ENCODE measurements at places on chromosomes 1 and 21.
A peak's percentile ranks its signal among the peaks of the same experiment; 100 is the strongest.

DNA sequence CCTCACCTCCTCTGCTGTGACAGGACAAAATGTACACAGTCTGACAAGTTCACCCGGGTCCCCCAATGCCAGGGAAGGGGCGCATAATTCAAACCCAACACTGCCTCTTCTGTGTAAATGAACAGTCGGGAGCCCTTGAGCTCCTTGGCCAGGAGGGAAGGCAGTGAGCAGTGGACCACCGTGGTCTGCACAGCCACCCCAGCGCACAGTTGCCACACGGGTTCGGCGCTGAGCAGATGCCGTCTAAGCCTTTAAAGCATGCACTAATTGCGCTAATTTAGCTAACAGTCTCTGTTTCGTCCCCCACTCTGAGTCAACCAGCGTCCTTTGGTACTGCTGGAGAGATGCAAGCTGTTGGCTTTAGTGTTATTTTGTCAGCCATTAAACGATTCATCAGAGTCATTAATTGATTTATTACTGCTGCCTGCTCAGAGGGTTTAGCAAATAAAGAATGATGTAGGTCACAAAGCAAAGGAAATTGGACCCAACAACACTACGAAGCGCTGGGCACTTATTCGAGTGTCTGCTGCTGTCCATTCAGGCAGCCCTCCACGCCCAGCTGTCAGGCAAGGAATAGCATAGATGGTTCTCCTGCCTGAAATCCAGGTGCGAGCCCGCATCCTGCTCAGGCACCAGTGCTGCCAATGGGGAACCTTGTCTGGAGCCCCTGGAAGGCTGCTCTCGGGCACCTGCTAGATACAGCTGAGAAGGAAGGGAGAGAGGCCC, 91.5 kb downstream of the MRPL37 start:
- no peak for DNase-seq

DNA sequence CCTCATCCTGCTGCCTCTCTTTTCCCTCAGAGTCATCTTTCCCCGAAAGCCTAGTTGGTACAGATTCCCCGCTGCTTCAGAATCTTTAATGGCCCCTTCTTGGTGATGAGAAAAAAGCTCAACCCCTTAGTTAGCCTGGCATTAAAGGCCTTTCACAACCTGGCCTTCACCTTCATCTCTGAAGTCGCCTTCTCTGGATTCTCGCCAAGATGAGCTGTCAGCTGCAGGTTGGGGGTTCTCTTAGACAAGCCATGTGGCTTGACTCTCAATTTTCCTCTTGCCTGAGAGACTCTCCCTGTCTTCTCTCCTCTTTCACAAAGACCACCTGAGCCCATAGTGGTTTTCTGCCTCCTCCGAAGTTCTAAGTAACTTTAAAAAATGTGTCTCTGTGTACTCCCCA, 15.5 kb upstream of the DISC1 start:
- DNase-seq, result no peak

- no peak for DNase-seq
These were observed 1.4 kb upstream of the ATP1B1 start for GRCh38 chr1:169105087-169105433.

DNA sequence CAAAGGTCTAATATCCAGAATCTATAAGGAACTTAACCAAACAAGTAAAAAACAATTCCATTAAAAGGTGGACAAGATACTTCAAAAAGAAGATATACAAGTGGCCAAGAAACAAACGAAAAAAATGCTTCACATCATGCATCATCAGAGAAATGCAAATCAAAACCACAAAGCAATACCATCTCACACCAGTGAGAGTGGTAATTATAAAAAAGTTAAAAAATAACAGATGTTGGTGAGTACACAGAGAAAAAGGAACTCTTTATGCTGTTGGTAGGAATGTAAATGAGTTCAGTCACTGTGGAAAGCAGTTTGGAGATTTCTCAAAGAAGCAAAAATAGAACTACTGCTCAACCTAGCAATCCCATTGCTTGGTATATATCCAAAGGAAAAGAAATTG, 218.6 kb downstream of the SLC44A5 start:
- no peak for DNase-seq

DNA sequence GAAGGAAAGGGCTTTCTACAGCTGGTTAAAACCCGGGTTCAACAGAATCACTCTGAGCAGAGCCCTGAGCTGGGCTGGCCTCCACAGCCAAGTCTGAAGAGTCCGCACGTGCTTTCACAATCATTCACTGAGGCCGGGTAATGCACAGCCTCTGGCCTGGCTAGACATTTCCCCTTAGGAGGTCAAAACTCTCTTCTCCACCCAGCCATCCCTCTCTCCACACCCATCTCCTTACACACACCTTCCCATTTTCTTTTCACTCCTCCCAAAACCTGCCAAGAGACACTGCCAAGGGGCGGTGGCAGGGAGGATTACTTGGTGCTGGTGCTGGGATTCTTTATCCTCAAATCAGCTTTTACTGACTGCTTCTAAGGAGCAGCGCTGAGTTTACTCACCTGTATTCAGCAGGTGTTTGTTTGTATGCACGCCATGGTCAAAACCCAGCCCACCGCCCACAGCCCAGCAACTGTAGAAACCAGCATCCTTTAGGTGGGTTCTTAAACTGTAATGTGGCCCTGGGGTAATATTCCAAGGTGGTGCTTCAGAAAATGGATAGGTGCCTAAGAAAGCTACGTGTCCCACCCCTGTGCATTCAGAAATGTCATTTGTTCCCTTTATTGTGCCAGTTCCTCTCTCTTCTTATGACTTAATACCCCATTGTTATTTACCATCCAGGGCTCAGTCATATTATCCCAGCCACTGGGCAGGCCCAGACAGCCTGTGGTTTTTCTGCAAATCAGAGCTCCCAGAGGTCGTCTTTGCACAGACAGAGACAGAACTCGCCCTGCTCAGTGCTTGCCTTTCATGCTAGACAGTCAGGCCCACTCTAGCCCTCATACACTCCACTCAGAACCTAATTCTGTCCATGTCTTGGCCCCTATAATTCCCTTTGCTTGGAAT, 80.2 kb downstream of the ADSS2 start:
- DNase-seq, result no peak

GRCh38 chr1:10961300-10961833, 51.1 kb upstream of the TARDBP start:
- no peak for DNase-seq

DNA sequence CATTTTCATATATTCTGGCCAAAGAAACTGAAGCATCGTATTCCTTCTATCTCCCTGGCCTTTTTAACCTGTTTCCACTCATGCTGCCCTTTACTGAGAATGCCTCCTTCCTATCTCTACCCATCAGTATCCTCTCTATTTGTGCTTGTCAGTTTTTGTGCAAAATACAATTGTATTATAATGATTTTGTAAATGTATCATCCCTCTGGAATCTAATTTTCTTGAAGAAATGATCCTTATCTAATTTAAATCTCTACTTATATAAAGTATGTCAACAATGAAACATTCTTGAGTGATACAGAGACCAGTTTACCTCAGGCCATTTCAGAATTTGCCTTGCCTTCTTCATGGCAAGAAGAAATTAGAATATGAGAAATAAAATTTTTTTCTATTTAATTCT, 59.0 kb upstream of the TEKT2 start:
- no peak for DNase-seq

GRCh38 chr1:212186427-212187207, 98.6 kb upstream of the PPP2R5A start:
- DNase-seq, result no peak

DNA sequence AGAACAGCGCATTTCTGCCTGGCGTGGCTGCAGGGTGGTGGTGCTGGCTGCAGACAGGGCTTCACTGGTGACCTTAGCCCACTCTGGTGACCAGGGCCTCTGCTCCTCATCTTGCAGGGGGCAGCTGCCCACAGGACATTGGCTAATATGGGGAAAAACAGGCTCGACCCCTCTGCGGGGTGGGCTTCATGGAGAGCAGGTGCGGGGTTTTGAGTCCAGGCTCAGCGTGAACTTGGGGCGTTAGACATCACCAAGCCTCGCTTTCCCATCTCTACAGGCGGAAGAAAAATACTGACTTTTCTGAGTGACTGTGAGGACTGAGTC, 24.4 kb downstream of the LHX4 start:
- DNase-seq, result no peak

GRCh38 chr1:248817065-248817464, 8.7 kb downstream of the SH3BP5L start:
- no peak for DNase-seq

DNA sequence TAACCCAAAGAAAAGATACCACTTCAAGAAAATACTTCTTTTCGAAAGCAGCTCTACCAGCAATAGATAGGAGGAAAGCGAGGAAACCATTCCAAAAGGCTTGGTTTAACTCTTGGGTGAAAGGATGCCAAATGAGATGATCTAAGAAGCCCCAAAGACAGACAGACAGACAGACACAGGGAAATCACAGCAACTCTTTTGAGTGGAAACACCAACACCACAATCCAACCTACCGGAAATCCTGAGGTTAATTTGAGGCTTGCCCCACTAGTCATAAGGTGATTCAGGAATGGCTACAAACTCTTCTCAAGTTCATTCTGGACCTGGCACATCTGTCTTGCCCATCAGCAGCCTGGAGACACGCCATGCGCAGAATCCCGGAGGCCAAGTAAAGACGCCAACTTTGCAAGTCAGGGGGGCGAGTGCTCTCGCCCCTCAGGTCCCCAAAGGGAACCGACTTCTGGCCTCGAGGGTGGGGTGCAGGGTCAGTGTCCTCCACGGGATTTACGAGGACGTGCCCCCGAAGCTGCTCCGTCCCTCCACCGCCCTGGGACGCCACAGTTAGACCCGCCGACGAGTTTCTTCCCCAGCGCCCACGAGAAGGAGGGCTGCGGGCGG, 778 bp downstream of the EVI5 start:
- DNase-seq, result peak; percentile 11

DNA sequence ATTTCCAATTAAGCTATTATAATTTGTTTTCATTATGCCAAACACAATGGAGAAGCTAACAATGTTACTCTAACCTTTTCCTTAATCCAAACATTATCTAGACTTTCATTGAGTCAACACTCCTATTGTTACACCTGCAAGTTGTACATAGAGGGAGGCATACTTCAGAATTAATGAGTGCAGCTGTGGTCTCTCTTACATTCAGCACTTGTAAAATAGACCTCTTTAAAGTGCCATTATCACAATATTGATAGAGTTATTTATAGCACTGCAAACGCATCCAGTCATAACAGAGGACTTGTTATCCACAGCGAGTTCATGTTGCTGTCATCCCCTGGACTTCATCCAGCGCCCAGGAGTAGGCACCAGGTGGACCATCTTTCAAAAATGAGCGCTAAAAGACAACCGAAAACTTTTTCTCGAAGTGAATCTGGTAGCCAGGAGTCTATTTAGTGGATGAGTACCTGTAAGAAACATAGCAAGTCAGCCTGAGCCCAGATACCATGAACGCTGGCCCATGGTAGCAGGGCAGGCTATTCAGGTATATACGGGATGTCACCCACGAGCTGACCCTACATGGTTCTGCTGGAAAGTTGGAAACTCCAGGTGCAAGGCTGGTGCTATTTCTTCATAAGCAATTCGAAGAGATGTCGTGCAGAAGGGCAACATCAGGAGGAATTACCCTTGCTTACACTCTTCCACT, 70.6 kb upstream of the NFIA start:
- DNase-seq, result no peak

All from activated CD4-positive, alpha-beta T cell treated with anti-CD3 and anti-CD28 coated beads for 4 hours (primary cell).